AG04450 (cell line): ENCODE measurements at places on chromosomes 3 and 15. TPM values are rescaled to one million over a fixed set of nuclear protein-coding genes. Genes with fewer than 3 reads are reported as not detected.

The ATP8B4 gene
- 0.67 and 1.0 TPM in 2 replicates for polyA plus RNA-seq

The USP50 gene
- not detected in 2 replicates for polyA plus RNA-seq

The SKOR1 gene
- polyA plus RNA-seq, result 0.02 TPM in 2 replicates

The CLDN16 gene
- 0.04 and 0.25 TPM in 2 replicates for polyA plus RNA-seq

The CYP11A1 gene
- polyA plus RNA-seq, result 0.09 and 0.14 TPM in 2 replicates

The C3orf22 gene
- not detected in 2 replicates for polyA plus RNA-seq

The AGBL1 gene
- polyA plus RNA-seq, result not detected in 2 replicates

The SNX22 gene
- 0.06 and 0.10 TPM in 2 replicates for polyA plus RNA-seq

The TTLL13 gene
- polyA plus RNA-seq, result 0.04 and 0.07 TPM in 2 replicates

The ALDH1L1 gene
- not detected in 2 replicates for polyA plus RNA-seq

The CCDC13 gene
- polyA plus RNA-seq, result 0.20 TPM in 1 of 2 replicates, not detected in the other

The LMAN1L gene
- not detected in 2 replicates for polyA plus RNA-seq

The RTP1 gene
- polyA plus RNA-seq, result not detected in 2 replicates

The GOLGA8R gene
- polyA plus RNA-seq, result 0.73 and 0.74 TPM in 2 replicates

The STARD5 gene
- polyA plus RNA-seq, result 19.0 and 20.5 TPM in 2 replicates

The SERINC4 gene
- 0.05 TPM in 1 of 2 replicates, not detected in the other for polyA plus RNA-seq

- no peak for DNase-seq
These were observed 546 bp downstream of the TRIM59 start for GRCh38 chr3:160448845-160449635.

- no peak for DNase-seq
These were observed 38.8 kb downstream of the CBLB start for GRCh38 chr3:105829871-105830622.

- no peak for DNase-seq
These were observed 150.5 kb downstream of the CFAP20DC start for GRCh38 chr3:58899159-58899952.

DNA sequence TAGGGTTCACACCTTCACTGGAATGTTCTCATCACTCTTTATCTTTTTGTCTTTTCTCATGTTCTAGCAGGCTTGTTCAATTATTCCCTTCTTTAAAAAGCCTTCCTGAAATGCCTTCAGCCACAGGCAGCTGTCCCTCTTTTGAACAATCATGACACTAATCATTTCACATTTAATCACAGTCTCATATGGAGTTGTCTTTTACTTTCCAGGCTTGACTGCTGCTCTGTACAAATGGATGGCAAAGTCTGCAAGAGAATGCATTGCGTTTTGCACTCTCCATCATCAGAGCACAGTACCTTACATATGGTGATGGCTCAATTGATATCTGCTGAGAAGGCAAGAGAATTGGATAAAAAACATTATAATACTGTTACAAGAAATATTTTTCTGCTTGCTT is 529.8 kb downstream of the DIPK2A start:
- DNase-seq, result no peak

DNA sequence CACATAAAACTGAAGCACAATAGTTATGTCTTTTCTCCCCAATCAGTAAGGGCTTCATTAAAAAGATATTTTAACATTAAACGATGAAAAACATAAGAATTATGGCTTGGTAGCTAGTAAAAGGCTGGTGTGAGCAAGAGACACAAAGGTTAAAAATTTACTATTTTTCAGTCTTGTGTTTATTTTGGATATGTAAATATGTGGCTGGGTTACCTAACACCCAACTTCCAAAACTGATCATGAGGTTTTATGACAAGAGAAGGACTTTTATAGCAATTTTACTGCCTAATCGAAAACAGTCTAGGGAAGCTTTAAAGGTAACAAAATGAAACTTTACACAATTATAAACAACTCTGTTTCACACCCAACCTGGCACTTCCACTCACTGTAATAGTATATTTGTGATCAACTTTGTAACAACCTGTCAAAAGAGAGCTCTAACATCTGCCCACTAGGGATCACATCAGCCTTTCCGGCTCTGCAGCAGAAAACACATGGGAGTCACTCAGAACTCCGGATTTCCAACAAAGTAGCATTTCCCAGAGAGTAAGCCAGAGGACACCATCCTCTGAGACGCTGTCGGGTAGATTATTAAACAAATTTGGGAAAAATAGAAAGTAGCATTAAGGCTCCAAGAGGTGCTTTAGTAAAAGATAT is 123.4 kb upstream of the C2CD4B start:
- DNase-seq, result no peak

DNA sequence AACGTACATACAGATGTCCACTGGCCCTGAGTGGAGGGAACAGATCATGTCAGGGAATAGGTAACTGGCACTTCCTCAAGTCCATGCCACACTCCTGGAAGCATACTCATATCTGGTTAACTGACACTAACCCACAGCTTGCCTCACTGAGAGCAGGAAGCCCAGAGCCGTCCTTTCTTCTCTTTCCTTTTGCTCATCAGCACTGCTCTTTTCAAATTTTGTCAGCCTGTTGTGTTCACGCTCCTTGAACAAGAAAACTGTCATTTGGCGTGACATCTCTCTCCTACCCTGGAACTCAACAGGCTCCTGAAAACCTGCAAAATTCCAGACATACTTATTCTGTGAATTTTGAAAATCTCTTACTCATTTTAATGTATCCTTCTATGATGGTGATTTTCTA is 360.2 kb downstream of the MAGI1 start:
- DNase-seq, result no peak

DNA sequence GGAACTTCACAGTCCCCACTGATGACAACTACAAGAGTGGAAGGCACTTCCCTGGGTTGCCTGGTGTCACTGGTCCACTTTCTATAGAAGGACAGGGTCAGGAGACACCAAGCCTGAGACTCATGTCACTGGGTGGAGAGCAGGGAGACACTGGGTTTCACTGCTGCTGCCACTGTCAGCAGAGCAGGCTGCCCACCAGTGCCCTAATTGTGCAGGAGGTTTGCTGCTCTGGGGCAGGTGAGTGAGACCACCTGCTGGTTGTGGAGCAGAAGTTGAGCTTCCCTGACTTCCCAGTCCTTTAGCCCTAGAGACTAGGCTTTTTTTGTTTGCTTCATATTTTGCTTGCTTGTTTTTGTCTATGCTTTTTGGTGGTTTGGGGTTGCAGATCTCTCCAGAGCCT is 528.4 kb upstream of the RGMA start:
- DNase-seq, result no peak

- no peak for DNase-seq
These were observed 13.0 kb downstream of the GLB1 start for GRCh38 chr3:33083958-33084357.

DNA sequence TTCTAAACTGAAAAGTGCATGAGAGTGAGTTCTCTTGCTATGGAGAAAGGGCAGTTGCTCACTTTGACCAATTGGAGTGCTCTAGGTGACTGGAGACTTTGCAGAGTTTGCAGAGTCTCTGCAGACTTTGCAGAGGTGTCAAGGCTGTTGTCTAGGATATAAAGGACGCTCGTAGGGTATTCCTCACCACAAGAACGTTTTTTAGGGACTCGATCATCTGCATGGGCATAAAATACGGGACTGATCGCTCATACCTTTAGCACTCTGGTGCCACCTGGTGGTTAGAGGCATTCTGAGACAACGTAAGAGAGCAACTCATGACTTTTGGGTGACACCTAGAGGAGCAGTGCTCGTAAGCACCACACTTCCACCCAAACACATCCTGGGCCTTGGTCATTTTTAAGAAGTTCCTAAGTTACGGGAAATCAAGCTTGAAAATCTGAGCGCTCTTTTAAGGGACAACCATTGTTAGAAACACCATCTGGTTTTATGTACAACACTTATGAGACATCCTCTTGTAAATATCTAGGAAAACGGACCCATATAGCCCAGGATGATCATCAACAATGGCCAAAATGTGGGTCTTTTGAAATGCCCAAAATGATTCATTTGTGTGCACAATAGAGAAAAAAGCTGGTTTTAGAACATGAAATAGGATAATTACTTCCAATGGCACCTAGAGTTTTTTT is 51.6 kb upstream of the XCR1 start:
- DNase-seq, result peak; percentile 90

GRCh38 chr3:11523572-11524101 is 120.1 kb downstream of the VGLL4 start:
- no peak for DNase-seq

GRCh38 chr3:184145111-184145524 is 10.0 kb downstream of the EIF2B5 start:
- no peak for DNase-seq

GRCh38 chr3:5219216-5219615 is 31.7 kb downstream of the EDEM1 start:
- no peak for DNase-seq

GRCh38 chr3:170437176-170437575 is 18.5 kb downstream of the CLDN11 start:
- DNase-seq, result no peak

GRCh38 chr15:59830873-59831272 is 141.8 kb upstream of the BNIP2 start:
- DNase-seq, result no peak

DNA sequence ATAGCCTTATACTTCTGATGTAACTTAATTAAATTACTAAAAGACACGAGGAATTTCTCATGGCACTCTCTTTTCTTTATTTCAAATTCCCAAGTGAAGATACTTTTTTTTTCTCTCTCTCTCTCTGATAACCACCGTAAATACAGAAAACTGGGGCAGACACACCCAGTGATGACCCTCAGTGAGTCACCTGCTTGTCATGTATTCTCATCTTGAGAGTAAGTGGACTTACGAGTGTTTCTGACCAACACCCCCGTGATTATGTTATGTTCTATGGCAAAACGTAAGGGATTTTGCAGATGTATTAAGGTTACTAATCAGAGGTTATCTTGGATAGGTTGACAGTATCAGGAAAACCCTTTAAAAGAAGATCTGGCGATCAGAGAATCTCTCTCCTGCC is 348.8 kb upstream of the ZNF717 start:
- no peak for DNase-seq

- no peak for DNase-seq
These were observed 51.9 kb downstream of the RHCG start for GRCh38 chr15:89444241-89445225.

- DNase-seq, result no peak
These were observed 6.4 kb upstream of the MANF start for GRCh38 chr3:51378726-51379125.

GRCh38 chr3:62873451-62873760 is 1.8 kb downstream of the CADPS start:
- no peak for DNase-seq

- DNase-seq, result no peak
These were observed 50.3 kb downstream of the BTLA start for GRCh38 chr3:112448939-112449338.

- DNase-seq, result no peak
These were observed 693 bp downstream of the DISP2 start for GRCh38 chr15:40358471-40359353.

DNA sequence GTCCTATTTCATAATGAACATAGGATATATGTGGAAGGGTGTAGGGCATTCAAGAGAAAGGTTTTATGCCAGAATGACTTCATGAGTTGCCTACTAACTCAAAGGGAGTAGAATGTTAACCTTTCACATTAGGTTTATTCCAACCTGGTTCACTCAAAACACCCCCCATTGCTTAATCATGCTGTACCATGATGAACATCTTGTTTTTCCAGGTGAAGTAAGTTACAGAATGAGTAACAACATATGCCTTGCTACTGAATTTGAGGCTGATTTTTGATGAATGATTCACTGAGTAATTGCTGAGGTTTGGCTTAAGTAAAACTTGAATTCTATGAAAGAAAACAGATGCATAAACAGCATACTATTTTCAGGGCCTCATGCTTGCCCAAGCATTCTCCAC is 5.9 kb upstream of the CLDN16 start:
- no peak for DNase-seq

DNA sequence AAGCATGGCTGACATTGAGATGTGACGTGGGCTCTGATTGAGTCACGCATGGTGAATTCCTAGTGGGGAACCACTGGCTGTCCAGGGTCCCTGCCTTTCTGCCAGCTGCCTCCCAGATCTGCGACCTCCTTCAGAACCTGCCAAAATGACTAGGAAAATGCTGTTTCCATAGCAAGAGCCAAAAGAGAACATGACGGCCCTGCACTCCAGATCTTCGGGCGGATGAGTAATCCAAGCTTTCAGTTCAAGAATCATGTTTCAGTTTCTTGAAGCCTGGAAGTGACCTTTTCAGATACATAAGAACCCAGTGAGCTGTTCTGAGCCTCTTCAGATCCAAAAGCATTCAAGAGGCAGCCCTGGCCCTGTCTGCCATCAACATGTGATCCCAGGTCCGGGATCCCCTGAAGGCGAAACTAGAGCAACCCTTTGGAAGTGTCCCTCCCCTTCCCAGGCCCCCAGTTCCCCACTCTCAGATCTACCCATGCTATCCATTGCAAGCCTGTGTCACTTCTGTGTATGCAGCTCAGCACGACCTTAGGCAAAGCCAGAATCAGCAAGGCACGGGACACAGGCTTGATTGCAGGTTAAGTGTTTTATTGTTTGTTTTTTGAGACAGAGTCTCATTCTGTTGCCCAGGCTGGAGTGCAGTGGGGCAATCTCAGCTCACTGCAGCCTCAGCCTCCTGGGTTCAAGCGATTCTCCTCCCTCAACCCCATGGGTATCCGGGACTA is 19.7 kb downstream of the ANKRD63 start:
- DNase-seq, result peak; percentile 18

DNA sequence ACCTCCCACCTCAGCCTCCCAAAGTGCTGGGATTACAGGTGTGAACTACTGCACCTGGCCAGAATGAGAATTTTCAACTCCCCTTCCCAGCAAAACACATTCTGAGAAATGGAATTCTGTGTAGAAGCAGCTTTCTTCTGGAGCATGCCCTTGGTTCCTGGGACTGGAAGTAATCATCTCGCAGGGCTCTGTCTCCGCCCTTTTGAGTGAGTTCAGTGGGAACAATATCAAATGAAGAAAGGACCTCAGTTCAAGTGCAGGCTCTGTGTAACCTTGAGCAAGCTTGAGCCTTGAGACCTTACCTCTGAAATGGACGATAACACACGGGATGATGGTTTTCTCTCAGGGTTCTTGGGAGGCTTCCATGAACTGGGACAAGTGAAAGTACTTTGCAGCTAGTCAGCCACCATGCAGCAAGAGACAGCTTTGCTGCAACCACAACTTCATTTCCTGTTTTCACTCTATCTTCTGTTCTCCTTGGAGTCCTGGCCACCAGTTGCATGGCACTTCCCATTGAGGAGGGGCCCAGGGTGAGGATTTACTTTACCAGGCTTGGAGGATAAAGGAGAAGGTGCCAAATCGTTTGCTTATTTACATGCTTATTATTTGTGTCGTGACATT is 35.7 kb upstream of the IGF1R start:
- no peak for DNase-seq

- no peak for DNase-seq
These were observed 29.0 kb upstream of the ZMAT3 start for GRCh38 chr3:179100652-179101051.

DNA sequence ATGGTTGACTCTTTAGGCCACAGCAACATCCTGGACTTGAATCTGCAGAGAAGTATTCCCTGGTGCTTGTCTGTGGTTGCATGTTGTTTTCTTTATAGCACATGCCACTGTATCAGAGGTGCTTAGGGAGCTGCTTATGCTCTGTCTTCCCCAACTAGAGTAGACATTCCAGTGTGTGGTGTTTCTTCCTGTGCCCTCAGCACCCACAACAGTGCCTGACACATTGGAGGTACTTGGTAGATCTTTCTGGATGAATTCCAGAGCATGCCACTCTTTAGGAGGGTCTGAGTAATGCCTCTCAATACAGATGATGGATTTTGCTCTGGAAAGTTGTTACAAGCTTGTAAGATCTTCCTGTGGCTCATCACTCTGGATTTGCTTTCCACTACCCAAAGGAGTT is 117.6 kb downstream of the CHDH start:
- DNase-seq, result no peak
